Muscle of arm (tissue), 14 donors: ENCODE measurements at places on chromosomes 1 and 21.

GRCh38 chr1:34052565-34052964, 112.5 kb downstream of the CSMD2 start:
- no peak for DNase-seq

GRCh38 chr1:247456021-247456420, 1.9 kb downstream of the OR2B11 start:
- no peak for DNase-seq

DNA sequence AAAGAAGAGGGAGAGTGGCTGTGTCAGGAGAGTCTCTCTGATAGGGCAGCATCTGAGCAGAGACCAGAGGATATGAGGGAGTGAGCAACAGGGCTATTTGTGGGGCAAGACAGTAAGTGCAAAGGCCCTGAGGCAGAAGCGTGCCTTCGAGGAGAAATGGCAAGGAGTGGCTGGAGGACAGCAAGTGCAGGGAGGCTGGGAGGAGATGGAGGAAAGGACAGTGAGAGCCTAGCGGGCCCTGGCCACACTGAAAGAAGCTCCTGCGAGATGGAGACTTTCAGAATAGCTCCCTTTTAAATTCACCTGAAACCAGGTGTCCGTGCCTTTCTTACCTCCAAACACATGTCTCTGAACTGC, 25.2 kb downstream of the EXOC8 start:
- DNase-seq, result no peak

- DNase-seq, result no peak
Measured at GRCh38 chr1:107741242-107741641, 223.7 kb downstream of the VAV3 start.

- DNase-seq, result no peak
Measured at GRCh38 chr1:163331116-163331515, 9.4 kb downstream of the NUF2 start.

DNA sequence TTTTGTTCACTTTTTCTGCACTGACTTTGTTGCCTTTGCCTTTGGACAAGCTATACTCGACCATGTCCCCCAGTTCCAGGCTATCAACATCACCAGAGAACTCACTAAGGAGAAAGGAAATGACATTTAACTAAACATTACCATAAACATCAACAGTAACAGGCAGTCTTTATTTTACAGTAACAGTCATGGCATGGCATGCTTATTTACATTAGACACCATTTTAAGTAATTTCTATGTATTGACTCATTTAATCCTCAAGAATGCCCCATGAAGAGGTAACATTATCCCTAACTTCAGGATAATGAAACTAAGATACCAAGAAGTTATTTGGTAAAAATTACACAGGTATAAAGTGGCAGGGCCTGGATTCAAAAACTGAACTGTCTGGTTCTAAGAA, 8.7 kb upstream of the NRAS start:
- no peak for DNase-seq

GRCh38 chr1:76037324-76037723, 37.2 kb upstream of the ST6GALNAC3 start:
- no peak for DNase-seq

GRCh38 chr1:87956072-87956471, 627.4 kb downstream of the LMO4 start:
- DNase-seq, result no peak

DNA sequence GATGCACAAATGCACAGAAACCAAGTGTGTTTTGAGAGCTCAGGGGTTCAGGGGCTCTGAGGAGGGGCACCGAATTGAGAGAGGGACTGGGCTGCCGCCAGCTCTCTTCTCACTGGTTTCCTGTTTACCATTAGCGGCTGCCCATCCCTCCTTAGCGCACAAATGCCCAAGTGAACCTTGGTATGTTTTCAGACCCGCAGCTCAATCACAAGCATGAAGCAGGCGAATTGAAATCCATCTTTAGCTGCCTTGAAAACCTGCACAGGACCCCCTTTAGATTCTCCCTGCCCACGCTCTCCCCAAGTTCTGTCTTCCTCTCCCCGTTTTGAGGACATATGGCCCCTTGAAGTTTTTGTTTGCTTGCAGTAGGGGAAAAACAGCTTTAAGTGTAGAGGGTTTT, 61.1 kb upstream of the ACOT11 start:
- DNase-seq, result no peak

DNA sequence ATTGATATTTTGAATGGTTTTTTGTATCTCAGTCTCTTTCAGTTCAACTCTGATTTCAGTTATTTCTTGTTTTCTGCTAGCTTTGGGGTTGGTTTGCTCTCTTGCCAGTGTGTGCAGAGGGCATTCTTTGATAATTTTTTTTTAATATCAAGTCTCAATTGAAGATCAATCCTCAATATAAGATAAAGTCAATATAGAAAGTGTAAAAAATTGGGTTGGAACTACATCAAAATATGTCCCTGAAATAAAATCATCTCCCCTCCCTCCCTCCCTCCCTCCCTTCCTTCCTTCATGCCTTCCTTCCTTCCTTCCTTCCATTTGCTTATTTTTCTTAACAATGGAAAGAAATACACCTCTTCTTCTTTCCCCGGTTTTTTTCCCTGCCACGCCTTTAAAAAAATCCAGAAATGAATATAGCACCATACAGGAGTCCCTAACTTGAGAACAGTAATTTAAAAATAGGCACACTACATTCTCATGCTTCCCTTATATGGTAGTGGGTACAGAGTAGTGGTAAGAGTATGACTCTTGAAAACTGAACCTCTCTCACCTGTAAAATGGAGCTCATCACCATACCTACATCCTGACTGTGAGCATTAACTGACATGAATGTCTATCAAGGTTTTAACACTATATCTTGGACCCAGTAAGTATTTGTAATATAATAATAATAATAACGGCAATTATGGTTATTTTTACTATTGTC, 221.9 kb downstream of the GIPC2 start:
- no peak for DNase-seq

DNA sequence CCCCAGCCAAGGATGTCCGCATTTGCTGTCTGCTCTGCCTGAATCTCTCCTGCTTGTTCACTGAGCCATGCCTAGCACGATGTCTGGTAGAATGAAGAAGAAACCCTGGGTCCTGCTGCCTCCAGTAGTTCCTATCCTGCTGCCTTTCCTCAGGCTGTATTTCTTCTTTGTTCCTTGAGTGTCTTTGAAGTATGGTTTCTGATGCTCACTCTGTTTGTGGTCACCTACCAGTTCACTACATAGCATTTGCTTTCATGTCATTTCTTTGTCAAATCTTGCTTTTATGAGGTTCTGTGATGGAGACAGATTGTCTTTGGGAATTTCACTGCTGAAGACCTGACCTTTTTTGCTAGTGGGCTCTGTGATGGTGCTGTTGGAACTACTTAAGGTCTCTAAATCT, 5.9 kb downstream of the UCK2 start:
- DNase-seq, result no peak

DNA sequence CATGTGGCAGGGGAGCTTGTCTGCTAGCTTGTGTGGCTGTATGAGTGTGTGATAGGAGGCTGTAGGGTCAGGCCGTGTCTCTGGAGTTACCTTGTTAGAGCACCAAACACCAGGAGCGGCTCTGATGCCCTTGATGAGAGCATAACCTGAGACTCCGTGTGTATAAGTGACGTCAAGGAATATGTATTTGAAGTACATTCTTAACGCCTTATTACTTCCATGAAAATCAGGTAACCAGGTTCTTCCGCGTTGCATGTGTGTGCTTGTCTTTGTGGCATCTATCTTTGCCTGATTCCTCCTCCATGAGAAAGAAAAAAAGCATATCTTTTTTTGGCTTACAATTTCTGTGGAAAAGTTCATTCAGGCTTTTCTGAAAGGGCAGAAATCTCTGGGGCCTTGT, 4.6 kb downstream of the OLFML3 start:
- DNase-seq, result no peak

DNA sequence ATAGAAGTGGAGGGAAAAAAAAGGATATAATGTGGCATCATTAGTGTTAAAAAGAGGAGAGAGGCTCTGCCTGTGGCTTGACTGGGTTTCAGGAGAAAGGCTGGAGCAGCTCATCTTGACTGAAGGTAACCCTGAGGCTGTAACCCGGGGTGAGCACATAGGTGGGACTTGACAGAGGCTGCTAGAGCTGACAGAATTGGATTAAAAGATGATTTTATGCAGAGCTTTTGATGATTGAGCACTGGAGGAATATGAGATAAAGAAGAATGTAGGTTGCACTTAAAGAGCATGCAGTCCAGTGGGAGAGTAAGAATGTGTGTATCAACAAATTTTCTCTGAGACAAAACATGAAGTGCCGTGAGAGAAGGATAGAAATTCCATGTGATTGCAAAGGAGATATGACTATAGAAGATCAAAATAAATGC, 17.3 kb downstream of the LAMC1 start:
- DNase-seq, result no peak
